ENCODE measurements at places on chromosomes 13 and 19. TPM values are rescaled to one million over a fixed set of nuclear protein-coding genes. Genes with fewer than 3 reads are reported as not detected.
A peak's percentile ranks its signal among the peaks of the same experiment; 100 is the strongest.

DNA sequence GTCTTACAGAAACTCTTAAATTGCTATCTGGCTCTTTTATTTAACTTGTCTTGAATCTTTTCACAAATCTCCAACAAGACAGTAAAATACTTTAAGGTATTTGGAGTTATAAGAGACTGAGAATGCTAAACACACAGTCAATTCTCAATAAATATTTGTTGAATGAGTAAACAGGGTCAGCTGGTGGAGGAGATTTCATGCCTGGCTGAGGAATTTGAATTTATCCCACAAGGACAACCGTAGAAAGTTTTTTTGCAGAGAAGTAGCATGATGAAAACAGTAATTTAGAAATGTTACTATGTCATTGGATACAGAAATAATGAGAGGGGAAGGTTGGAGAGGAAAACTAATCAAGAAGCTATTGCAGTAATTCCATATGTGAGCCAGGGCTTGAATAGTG lies 1223.7 kb downstream of the PCDH17 start:
- no peaks in the 10 kb centered on the region for H3K27me3 ChIP-seq
- no peak for DNase-seq
- no peaks in the 10 kb centered on the region for H3K4me1 ChIP-seq
- H3K36me3 ChIP-seq, result no peaks in the 10 kb centered on the region

CYP4F8 gene
- total RNA-seq, result not detected

GAS6 gene
- 0.15 TPM for total RNA-seq

DNA sequence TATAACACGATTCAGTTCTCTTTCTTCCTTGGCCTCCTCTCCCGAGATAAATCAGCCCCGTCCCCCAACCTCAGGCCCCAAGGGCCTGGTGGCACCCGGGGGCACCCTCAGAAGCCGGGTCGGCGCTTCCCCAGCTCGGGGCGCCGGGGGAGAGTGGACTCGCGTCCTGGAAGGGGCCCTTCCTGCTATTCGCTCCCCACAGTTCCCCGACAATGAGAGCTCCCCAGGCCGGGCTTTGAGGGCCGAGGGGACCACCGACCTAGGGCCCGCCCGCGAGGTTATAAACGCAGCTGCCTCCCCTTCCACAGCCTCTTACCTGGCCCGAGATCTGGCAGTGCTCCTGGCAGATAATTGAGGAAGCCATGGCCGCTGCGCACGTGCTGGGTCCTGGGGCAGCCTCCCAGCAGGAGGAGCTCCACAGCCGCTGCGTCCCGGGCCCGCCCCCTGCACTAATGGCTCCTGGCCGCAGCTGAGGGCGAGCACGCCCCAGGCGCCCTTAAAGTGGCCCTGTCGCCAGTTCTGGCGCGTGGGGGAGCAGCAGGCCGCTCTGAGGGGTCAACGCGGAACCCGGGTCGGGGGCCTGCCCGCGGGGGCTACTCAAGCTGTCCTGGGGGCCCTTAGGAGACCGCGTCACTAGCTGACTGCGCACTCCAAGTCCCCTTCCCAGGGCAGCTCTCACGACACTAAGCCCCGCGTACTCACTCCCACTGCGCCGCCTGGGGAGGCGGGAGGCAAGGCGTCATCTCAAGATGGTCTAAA lies at the start of gene SOHLH2:
Gene SOHLH2 (minus strand): TSS at position 394 of the 759 bp plus-strand sequence. CDS start 30 bp downstream, at position 364.
- no peak within 1 kb of the TSS for H3K27ac ChIP-seq
- no peak for DNase-seq
- no peak within 1 kb of the TSS for H3K4me3 ChIP-seq
- H3K27me3 ChIP-seq, result no peaks in the 10 kb centered on the region
- H3K4me1 ChIP-seq, result no peaks in the 10 kb centered on the region

DNA sequence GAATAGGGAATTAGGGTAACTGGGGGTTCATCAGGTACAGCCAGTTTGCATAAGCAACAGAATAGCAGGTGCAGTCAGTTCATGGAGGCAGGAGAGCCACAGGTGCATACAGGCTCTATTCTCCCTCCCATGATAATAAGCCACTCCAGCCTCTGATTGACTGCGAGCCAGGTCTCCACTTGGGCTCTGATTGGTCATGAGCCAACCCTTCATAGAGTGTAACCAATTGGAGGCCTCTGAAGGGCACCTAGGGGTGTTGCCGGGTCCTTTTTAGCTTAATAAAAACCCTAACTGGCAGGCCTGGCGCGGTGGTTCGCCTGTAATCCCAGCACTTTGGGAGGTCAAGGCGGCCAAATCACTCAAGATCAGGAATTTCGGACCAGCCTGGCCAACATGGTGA lies 8.7 kb upstream of the CKM start:
- H3K27ac ChIP-seq, result no peak overlapping the region
- peaks cover under 1% of the 10 kb centered on the region for H3K4me1 ChIP-seq
- no peak overlapping the region for H3K4me3 ChIP-seq
- DNase-seq, result no peak
- H3K27me3 ChIP-seq, result peaks cover 10% of the 10 kb centered on the region

KLK11 gene
- total RNA-seq, result not detected

GADD45B gene
- 63.4 TPM for total RNA-seq

ZNF433 gene
- 0.20 TPM for total RNA-seq

SBK2 gene
- not detected for total RNA-seq

DNA sequence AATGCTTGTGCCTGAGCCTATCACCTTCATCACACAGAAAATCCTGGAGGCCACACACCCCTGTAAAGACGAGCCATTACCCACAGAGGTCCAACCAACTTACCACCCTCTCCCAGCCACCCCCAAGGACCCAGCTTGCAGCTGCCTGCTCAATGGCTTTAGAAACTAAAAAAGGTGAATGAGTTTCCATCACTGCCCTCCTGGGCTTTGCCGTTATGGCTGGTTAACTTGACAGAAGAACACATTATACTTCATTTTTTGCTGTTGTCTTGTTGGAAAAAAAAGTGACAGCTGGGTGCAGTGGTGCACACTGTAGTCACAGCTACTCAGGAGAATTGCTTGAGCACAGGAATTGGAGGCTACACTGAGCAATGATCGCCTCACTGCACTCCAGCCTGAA lies 17.4 kb upstream of the FEM1A start:
- no peak overlapping the region for H3K4me3 ChIP-seq
- no peaks in the 10 kb centered on the region for H3K4me1 ChIP-seq
- peaks cover 6% of the 10 kb centered on the region for H3K27me3 ChIP-seq
- H3K27ac ChIP-seq, result no peak overlapping the region
- no peak for DNase-seq

- no peak for DNase-seq
- no peak overlapping the region for H3K27ac ChIP-seq
- no peak overlapping the region for H3K4me3 ChIP-seq
- H3K4me1 ChIP-seq, result peaks cover 38% of the 10 kb centered on the region
These were observed 2.7 kb downstream of the MAP2K2 start for GRCh38 chr19:4121273-4121612.

- H3K27ac ChIP-seq, result peak overlapping the region; percentile 57
- peaks cover 29% of the 10 kb centered on the region for H3K4me1 ChIP-seq
These were observed 1.4 kb downstream of the LIG4 start for GRCh38 chr13:108213946-108214345.

ZNF493 gene
- 18.6 TPM for total RNA-seq

CGB5 gene
- total RNA-seq, result not detected

DNA sequence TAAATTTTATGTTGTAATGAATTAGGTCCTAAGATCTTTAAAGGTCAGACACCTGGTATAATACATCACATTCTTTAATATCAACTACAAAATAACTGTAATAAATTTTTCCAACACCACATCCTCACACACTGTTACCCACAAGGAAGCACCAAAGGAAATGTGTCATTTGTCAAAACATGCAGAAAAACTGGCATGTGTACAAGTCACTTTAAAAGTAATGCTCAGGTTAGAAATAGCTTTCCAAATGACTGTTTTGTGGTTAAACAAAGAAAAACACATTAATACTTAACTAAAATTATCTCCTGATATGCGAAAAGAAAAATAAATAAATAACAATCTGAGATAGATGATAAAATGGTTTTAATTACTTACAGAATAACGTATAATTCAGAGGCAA lies 74.7 kb downstream of the MZT1 start:
- H3K4me1 ChIP-seq, result no peaks in the 10 kb centered on the region
- no peaks in the 10 kb centered on the region for H3K36me3 ChIP-seq
- H3K27me3 ChIP-seq, result peaks cover 17% of the 10 kb centered on the region
- no peak overlapping the region for H3K27ac ChIP-seq
- H3K4me3 ChIP-seq, result no peak overlapping the region
- DNase-seq, result no peak

- no peak overlapping the region for H3K27ac ChIP-seq
- no peaks in the 10 kb centered on the region for H3K36me3 ChIP-seq
- DNase-seq, result no peak
- H3K27me3 ChIP-seq, result no peaks in the 10 kb centered on the region
- no peak overlapping the region for H3K4me3 ChIP-seq
These were observed 989 bp downstream of the NFILZ start for GRCh38 chr19:8631425-8631819.

- peaks cover 21% of the 10 kb centered on the region for H3K4me1 ChIP-seq
- H3K4me3 ChIP-seq, result no peak overlapping the region
- no peaks in the 10 kb centered on the region for H3K27me3 ChIP-seq
- DNase-seq, result no peak
- peak overlapping the region; percentile 28 for H3K27ac ChIP-seq
These were observed 237.6 kb downstream of the LACC1 start for GRCh38 chr13:44117351-44117750.

- DNase-seq, result no peak
- H3K27me3 ChIP-seq, result no peaks in the 10 kb centered on the region
- H3K4me3 ChIP-seq, result no peak overlapping the region
These were observed 8.0 kb upstream of the GPC6 start for GRCh38 chr13:93218583-93218982.

DNA sequence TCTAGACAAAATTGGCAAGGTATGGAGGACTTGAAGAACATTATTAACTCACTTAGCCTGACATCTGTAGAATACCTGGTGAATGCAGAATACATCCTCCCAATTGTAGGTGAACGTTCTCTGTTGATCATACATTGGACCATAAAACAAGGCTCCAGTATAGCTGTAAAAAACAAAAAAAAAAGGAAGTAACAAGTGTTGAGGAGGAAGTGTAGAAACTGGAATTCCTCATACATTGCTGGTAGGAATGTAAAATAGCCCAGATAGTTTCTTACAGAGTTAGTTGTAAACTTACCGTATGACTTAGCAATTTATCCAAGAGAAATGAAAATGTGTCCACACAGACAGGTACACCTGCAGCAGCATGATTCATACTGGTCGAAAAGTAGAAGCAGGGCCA lies 44.8 kb downstream of the TSSK6 start:
- H3K4me1 ChIP-seq, result peaks cover 62% of the 10 kb centered on the region
- peak overlapping the region; percentile 50 for H3K27ac ChIP-seq
- no peak overlapping the region for H3K4me3 ChIP-seq
- H3K36me3 ChIP-seq, result peaks cover 71% of the 10 kb centered on the region
- H3K27me3 ChIP-seq, result no peaks in the 10 kb centered on the region

All from activated CD8-positive, alpha-beta memory T cell treated with anti-CD3 and anti-CD28 coated beads, Interleukin-2, amount 10 ng/mL, durations not matched to agents 7 days and 5 days (primary cell).